ENCODE measurements at places on chromosomes 4 and X.

DNA sequence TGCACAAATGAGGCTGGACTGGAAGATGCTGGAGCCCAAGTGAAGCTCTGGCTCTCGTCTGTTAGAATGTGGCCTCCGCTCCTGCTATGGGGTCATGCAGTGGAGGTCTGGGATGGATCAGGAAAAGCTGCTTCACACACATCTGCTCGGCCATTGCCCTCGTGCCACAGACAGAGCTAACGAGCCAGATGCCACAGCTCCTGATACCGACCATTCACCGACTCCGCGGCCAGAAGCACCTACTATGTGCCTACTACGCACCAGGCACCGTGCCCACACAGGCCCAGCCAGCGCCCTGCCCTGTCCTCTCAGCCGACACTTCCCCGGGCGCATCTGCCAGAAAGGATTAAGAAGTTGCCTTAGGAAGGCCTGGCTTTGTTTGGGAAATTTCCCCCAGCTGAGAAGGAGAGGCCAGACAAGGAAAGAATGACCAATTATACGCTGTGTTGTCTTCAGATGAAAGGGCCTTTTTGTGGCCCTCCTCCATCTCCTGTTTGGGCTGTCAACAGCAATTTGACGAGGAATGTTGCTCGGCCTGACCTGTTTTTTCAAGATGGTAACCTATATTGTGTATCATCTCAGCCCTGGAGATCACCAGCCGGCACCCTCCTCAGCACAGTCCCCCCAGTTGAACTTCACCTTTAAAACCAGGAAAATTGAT lies 34.3 kb downstream of the HMX1 start:
- no peak for DNase-seq

DNA sequence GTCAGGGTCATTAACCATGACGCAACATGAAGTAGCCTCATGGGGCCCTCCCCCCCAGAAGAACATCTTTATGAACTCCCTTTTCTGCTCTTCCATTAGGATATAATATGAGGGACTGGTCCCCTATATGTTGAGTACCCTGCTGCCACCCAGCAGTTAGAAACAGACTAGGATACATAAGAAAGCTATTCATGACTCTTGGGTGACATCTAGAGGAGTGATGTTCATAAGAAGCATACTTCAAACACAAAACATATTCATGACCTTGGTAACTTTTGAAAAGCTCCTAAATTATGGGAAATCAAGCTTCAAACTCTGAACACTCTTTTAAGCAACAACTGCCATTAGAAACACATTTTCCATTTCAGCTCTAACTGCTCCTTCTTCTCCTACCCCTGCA lies 155.2 kb upstream of the SPIN4 start:
- peak; percentile 46 for DNase-seq

DNA sequence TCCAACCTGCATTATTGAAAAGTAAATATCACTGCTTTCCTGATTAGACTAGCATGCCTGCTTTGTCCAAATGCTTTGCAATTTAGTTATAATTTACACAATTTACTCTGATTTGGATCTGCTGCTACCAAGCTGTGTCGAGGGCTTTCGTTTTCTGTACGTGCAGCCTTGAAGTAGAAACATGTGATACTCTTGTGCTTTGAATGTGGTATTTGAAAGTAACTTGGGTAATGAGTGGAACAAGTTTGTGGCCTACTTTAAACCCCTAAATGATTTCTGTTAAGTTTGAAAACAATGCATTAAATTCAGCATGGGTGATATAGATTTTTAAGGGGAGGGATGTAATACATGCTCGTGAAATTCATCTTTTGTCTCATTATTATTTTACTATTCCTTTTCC lies 240.7 kb downstream of the IQCM start:
- no peak for DNase-seq

DNA sequence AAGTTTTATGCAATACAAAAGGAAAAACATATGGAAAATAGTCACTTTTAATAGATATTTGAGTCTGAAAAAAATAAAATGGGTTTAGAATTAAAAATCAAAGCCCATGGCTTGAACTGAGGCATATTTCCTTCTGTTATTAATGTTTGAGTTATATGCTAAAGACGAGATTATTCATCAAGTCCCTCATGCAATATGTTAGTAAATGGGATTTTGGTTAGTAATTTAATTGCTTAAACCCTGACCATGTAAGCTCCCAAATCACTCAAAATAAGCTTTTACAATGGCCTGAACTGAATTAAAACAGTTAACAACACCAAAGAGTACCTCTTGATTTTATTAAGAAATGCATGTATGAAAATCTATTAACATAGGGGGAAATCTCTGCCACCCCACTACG lies 12.1 kb downstream of the UNC5C start:
- DNase-seq, result no peak

DNA sequence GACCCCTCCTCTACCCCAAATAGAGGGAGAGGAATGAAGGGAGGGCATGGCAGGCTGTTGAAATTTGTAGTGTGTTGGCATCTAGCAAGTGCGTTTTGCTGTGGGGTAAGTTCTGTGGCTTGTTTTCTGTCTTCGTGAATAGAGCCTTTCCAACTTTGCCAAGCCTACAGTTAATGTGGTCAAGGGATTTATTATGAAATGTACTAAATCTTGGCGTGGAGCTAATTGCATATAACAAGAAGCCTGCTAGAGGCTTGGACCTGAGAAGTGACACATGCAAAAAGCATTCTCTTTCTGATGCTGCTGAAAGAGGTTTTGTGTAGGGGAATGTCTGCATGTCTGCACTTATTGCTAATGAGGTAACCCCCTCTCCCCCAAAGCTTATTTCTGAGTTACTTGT lies 132.2 kb downstream of the BMPR1B start:
- DNase-seq, result no peak

- no peak for DNase-seq
These were observed 353.7 kb upstream of the SLC7A11 start for GRCh38 chr4:138595731-138596460.

DNA sequence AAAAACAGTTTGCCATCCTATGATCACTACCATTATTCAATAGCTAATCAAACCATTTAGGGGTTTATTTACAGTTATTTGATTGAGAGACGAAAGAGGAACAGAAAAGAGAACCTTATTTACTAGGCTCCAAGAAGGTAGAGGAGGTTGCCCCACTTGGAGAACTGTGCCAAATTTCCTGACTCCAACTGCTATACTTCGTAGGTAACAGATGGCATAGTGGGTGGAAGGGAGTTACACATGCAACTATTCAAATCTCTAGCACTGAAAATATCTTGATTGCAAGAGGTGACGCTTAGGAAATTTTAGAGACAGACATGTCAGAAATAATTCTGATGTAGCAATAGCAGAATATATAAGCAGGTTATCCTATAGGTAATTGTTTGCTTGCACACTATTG lies 38.0 kb upstream of the TMPRSS11F start:
- peak; percentile 92 for DNase-seq

GRCh38 chr4:185144601-185145240 lies 1.7 kb downstream of the SLC25A4 start:
- DNase-seq, result no peak

DNA sequence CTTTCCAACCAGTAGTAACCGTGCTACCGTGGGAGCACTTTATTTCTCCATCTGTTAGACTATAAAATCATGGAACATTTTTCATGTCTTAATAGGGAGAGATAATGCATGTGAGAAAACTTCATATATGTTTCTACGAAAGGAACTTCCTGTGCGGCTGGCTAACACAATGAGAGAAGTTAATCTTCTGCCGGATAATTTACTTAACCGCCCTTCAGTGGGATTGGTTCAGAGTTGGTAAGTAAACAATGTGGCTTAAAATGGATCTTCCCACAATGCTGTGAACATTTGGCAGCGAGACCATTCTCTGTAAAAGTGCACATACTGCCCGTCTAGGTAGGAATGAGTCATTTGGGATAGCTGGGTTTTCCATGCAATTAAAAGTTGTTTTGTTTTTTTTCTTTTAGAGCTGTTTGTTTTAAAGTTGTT lies 29.6 kb downstream of the PDK3 start:
- DNase-seq, result peak; percentile 41

DNA sequence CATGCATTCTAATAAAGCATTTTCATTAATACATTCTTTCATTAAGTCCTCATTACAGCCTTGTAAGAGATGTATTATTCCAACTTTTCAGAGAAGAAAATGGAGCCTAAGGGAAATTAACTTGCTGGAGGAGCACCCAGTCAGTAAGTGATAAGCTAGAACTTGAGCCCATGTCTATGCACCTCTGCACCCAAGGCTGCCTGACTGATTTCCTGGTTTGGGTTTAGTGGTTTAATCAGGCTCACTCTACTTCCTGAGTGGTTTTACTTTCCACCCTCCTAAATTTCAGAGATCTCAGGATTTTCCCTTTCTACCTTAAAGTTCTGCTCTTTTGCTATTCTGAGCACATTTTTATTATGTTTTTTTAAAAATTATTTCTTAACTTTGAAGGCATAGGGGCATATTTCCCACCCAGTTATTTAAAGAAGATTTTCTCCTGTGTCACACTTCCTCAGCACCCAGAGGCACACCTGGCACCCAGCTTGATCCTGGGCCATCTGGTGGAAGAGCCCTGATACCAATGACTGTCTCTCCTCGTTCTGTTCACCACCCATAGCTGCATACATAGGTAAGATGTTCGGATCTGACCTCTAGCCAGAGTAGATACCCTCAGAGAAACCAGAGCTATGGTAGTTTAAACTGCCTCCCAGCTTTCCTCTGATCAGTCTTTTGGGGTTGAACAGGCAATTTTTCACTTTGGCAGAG lies 10.4 kb downstream of the CORIN start:
- no peak for DNase-seq

DNA sequence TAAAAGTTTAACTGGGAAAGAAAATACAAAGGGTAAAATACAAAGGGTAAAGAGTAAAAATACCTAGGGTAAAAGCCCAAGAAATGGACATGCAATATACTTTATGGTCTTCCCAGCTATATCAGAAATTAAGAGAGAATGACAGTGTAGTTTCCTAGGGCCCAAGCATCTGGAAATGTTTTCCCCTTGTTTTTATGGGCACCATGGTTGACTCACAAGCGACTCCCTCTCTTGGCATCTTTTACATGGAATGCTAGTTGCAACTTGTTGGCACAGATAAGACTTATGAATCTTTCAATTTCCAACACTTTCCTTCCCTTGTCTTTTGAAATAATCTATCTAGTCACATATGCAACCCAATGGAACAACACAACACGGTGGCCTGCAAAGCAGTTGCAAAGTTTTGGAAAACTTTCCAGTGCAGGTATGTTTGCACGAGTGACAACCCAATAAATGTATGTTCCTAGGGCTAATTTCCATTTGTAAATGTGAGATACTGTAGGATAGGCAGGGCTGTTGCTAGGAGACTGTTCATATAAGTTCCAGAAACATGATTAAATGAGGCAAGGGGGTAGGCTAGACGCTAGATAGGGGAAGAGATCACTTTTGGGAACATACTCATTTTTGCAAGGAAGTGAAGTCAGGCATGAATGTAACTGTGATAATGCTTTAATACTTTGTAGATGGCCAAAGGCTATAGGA lies 36.4 kb upstream of the CWH43 start:
- no peak for DNase-seq

All from cerebellar cortex (tissue), 1 donor.